OCI-LY7 (cell line): ENCODE measurements at places on chromosomes 5 and 9.

- DNase-seq, result no peak
Measured at GRCh38 chr9:9747787-9748186, 865.0 kb downstream of the PTPRD start.

- DNase-seq, result no peak
Measured at GRCh38 chr5:96008987-96009647, 47.5 kb upstream of the ELL2 start.

GRCh38 chr9:114108016-114108833 lies 9.1 kb upstream of the KIF12 start:
- peak; percentile 51 for DNase-seq

- no peak for DNase-seq
Measured at GRCh38 chr5:154318691-154319090, 127.1 kb upstream of the SAP30L start.

DNA sequence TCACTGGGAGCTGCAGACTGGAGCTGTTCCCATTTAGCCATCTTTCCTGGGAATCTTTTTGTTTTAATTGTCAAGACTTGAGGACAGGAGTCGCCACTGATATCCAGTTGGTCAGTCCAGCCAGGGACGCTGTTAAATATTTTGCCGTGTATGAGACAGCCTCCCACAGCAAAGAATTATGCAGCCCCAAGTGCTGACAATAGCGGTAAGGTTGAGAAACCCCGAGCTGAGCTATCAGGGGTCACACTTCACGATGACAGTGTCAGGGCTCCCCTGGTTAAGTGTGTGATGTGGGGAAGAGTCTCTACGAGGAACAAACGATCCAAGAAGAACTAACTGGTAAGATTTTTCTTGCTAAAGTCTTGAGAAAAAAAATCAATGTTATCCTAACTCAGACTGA lies 372.0 kb upstream of the MPDZ start:
- DNase-seq, result no peak

- DNase-seq, result no peak
Measured at GRCh38 chr9:111232997-111233790, 96.8 kb downstream of the OR2K2 start.

DNA sequence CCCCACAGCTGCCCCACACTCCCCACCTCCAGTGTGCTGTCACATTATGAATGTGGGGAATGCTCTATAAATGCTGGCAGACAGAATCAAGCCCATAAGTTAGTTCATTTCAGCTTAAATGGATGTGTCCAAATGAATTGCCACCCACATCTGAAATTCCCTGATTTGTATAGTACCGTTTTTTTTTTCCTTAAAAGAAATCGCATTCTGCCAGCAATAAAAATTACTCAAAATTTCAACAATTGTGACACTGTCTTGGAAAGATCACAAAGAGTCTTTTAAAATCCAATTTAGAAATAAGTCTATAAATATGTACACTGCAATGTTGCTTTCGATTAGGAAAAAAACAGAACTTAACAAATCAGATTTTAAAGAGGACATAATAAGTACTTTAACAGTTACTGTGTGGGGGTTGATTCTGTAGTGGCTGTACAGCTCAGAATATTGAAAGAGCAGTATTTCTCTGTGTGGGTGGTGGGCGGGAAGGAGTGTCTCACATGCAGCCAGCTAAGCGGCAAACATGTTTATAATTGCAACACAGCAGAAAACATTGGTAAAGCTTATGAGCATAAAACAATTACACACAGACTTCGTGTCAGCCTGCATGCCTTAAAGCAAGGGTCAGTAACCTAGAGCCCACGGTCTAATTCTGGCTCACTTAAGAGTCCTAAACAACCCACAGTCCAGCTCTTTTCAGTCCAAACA lies 24.9 kb upstream of the CSNK1G3 start:
- DNase-seq, result no peak

- DNase-seq, result no peak
Measured at GRCh38 chr5:15170173-15170572, 298.6 kb upstream of the ANKH start.

DNA sequence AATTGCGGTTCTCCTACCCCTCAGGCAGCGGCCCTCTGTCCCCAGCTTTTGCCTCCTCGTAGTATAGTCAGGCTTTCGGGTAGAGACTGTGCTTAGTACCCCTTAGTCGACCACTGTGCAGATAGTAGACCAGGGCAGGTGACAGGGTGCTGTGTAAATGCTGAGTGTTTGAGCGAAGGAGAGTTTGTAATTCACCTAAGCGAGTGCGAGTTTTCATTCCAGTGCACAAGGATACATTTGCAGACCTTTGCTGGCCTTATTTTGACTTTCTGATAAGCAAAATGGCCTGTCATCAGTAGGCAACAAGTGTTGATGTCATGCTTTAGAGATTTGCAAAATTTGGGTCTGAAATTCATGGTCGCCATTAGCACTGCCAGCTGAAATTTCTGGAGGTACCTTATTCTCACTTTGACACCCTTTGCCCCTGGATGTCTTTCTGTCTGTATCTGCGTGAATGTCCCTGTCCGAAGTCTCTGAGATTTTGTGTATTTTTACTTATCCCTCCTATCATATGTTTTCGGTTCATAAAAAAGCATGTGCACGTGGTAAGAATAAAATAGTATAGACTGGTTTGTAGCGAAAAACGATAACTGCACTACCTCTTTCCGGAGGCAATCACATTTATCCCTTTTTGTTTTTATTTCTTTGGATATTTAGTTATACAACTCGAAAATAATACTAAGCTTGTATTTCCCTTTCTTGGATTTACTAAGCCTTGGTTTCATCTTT lies 1.9 kb downstream of the LMNB1 start:
- no peak for DNase-seq

GRCh38 chr5:148791334-148791667 lies 35.1 kb upstream of the ADRB2 start:
- DNase-seq, result no peak

GRCh38 chr9:8447601-8448000 lies 648.0 kb upstream of the DMAC1 start:
- DNase-seq, result no peak

DNA sequence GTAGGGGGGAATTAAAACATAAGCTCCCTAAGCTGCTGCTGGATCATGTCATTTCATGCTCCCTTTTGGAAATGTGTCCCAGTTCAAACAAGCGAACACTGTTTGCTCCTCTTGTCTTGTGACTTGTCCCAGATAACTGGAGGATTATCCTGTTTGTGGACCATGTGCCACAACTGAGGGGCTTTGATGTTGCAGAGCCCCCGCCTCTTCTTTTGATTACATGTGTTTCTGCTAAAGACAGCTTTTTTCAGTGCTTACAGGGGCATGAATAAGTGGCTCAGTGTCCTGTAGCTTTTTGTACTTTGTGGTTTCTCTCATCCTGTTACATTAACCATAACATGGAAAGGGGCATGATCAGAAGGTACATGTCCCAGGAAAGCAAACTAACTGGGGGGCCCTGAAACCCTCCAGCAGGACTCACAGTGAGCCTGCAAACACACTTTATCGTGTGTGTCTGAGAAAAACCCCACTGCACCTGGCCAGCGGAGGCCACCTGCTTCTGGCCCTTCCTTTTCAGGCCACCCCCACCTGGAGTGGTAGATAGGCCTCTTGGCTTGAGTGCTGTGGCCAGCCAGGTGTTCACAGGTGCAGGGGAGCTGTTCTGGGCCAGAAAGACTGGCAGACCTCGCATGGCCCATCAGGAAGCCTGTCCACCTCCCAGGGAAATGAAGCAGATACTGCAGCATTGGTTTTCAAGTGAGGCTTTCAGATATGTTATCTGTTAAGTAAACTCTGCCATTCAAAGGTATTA lies 285.6 kb downstream of the FANCC start:
- peak; percentile 11 for DNase-seq
